ENCODE measurements at places on chromosomes 5 and 9. TPM values are rescaled to one million over a fixed set of nuclear protein-coding genes. Genes with fewer than 3 reads are reported as not detected.

Gene MCTP1
- total RNA-seq = 0.44 TPM

Gene ELAVL2
- not detected for total RNA-seq

Gene CATSPER3
- 1.7 TPM for total RNA-seq

Gene GLRA1
- not detected for total RNA-seq

Gene NKD2
- total RNA-seq = 20.4 TPM

Gene CCDC127
- 5.1 TPM for total RNA-seq

Gene OMD
- total RNA-seq = not detected

Gene ST6GALNAC4
- 49.4 TPM for total RNA-seq

Gene IFNK
- not detected for total RNA-seq

Gene CCL19
- not detected for total RNA-seq

Gene HACD4
- not detected for total RNA-seq

Gene DNAI1
- 1.1 TPM for total RNA-seq

Gene CCDC192
- total RNA-seq = not detected

Gene FUT7
- total RNA-seq = not detected
